ENCODE measurements at places on chromosomes 2 and 18.

DNA sequence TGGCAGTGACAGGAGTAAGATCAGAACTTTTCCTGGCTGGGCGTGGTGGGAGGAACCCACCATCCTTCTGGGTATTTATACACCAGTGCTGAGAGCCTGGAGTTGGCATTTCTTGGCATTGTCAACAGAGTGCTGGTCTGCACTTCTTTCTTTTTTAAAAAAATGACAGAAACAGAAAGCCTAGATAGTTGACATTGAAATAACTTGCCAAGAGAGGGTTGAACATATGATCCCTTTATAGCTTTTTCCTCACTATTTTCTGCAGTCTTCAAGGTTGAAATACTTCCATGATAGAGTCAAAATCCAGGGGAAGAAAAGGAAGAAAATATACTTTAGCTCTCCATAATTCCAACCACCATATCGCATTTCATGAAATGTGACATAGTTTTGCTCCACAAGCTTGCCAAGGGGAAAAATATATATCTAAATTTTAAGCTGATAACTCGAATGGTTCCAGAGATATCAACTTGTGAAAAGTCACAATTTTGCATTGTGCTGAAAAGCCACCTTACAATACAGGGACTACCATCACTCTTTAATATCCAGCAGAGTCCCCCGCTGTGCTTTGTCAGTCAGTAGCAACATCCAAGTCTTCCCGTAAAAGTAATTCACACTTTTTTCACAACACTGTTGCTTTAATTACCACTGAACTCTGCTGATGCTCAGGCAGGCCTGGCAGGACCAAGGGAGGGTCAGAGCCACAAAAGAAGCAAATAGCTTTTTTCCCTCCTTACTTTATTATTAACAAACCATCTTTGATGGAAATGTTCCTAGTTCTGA lies 764.9 kb upstream of the FANCL start:
- no peak for DNase-seq

DNA sequence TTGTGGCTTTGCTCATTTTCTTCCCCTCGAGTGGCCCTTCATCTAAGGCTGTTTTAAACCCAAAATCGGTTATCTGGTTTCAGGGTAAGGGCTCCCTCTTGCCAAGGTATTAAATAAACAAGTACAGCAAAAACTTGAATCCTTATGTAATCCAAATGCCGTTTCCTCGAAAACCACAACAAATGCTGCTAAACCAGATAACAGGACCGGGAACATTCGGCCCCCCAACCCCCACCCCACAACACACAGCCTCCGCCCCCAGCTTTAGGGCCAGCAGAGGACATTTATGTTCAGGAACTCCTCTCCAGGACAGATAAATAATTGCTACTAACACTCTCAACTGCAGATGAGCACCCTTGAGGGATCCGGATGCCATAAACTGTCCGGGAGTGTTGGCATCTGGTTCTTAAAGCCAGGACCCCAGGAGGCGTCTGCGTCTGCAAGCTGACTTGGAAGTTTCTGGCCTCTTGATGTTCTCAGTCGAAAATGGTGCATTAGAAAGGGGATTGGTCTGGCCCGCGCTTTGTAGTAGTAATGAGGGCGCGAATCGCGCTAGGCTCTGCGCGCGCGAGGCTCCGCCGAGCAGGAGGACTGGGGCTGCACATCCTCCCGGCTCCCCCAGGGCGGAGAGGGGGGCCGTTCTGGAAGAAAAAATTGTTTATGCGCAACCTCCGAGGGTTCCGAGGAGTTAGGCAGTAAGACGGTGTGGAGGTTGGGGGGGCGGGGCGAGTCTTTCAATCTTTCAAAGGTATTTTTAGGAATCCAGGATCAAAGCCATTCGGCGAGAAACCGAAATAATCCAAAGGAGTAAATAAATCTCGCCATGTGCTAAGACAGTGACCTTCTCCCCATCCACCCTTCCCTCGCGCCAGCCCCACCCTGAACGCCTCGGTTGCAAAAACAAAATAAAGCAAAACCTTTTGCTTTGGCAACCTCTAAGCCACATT lies 3.9 kb upstream of the ID2 start:
- no peak for DNase-seq

- DNase-seq, result no peak
Observed at GRCh38 chr18:59109375-59109774, 30.3 kb upstream of the SEC11C start.

GRCh38 chr2:241261628-241262027 lies 53.8 kb downstream of the HDLBP start:
- DNase-seq, result no peak

- no peak for DNase-seq
Observed at GRCh38 chr18:3966642-3967358, 488.3 kb downstream of the DLGAP1 start.

GRCh38 chr2:181281206-181281832 lies 175.9 kb upstream of the ITGA4 start:
- DNase-seq, result no peak

DNA sequence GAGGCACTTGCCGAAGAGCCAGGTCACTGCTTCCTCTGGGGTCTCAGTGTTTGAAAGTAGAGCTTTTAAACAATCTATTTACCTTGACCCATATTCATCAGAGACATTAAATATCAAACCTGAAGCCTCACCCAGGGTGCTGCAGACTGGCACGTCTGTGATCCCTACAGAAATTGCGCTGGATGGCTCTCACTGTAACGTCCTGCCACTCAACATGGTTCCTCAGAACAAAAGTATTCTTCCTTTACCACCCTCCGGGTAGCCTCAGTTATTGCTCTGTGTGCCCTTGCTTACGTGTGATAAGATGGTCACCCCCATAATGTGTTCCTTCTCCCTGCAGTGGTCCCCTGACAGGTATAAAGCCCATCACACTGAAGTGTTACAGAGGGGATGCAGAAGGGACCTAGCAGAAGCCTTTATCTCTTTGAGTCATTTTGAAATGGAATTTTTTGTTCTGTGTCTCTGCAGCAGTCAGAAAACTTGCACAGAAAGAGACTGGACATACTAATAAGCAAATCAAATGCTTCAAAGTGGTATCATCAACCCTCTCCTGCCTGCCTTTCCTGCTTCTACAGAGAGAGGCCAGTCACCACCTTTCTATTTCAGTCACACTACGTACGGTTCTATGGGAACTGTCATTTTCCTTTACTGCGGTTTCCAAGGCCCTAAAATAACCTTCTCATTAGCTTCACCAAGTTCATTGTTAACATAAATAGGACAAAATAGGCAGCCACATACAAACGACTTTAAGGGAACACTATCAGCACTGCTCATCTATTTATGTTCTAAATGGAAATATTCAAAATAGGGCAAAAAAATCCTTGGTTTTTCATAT lies 86.8 kb downstream of the METTL8 start:
- no peak for DNase-seq

GRCh38 chr2:143730155-143730952 lies 601.1 kb downstream of the ARHGAP15 start:
- no peak for DNase-seq

GRCh38 chr18:10397004-10397403 lies 57.4 kb upstream of the APCDD1 start:
- no peak for DNase-seq

DNA sequence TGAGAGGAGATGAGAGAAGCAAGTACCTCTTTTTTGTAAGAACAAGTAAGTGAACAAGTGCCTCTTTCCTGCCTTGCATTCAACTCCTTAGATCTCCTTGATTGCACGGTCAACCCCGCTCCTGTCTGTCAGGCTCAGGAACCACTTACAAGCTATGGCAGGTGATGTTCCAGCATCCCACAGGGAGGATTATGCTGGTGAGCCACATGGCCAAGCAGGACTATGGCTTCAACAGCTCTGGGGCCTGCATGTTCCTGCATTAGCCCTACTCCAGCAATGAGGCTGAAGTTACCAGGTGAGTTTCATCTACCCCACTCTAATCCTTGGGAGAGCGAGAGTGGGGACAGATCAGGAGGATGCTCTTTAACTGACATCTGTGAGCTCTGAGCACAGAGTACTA lies 29.5 kb downstream of the TTC32 start:
- no peak for DNase-seq

DNA sequence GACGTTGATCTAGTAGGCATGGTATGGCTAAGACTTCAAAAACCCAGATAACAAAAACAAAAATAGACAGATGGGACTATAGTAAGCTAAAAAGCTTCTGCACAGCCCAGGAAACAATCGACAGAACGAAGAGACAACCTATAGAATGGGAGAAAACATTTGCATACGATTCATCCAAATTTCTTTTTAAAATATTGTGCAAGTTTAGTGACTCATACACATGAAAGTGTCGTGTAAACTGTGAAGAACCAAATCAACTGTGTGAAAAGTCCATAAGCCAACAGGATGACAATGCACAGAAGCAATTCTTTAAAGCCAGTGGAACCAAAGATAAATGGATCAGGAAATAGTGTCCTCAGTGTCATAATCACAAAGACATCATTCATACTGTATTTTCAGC lies 671.1 kb downstream of the RNF144A start:
- DNase-seq, result no peak

- no peak for DNase-seq
Observed at GRCh38 chr2:88624477-88624876, 2.8 kb downstream of the EIF2AK3 start.

All from stimulated activated CD4-positive, alpha-beta T cell treated with anti-CD3 and anti-CD28 coated beads, Interleukin-15, amount 100 ng/mL, for 1 hour (primary cell).